Hippocampal formation (tissue), 2 donors: ENCODE measurements at places on chromosomes 3 and 15.

- no peak for DNase-seq
Observed at GRCh38 chr3:154973851-154974250, 106.3 kb upstream of the MME start.

GRCh38 chr3:133479895-133480669 lies 80.2 kb downstream of the BFSP2 start:
- no peak for DNase-seq

DNA sequence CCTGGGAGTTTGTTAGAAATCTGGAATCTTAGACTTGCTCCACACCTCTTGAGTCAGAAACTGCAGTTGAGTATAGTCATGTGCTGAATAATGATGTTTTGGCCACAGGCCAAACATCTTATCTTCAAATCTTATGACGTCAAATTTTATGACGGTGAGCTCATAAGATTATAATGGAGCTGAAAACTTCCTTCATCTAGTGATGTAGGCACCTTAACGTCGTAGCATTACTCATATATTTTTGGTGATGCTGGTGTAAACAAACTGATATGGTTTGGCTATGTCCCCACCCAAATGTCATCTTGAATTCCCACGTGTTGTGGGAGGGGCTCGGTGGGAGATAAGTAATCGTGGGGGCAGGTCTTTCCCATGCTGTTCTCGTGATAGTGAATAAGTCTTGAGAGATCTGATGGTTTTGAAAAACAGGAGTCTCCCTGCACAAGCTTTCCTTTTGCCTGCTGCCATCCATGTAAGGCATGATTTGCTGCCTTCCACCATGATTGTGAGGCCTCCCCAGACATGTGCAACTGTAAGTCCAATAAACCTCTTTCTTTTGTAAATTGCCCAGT lies 268.0 kb upstream of the PROK2 start:
- DNase-seq: no peak

GRCh38 chr3:114308830-114309229 lies 15.0 kb downstream of the TIGIT start:
- no peak for DNase-seq

DNA sequence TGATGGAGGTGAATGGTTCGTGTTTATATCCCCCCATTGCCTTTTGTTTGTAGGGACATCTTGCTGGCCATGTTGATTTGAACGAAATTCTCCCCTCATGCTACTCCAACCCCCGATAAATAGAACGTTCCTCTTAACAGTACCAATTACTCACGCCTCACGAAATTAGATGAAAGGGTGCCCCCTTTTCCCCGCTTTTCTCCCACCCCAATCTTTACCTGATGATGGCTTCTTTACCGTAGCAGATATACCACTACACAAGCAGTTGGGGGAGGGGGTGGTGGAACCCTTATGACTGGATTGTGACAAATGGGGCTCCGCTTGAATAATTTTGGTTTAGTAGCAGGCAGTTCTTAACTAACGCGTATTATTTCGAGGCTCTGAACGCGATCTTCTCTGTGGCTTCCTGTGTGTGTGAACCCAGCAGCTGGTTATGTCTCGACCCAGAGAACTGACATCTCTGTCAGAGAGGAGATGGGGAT lies 1.1 kb downstream of the PIAS1 start:
- DNase-seq: peak; percentile 22

DNA sequence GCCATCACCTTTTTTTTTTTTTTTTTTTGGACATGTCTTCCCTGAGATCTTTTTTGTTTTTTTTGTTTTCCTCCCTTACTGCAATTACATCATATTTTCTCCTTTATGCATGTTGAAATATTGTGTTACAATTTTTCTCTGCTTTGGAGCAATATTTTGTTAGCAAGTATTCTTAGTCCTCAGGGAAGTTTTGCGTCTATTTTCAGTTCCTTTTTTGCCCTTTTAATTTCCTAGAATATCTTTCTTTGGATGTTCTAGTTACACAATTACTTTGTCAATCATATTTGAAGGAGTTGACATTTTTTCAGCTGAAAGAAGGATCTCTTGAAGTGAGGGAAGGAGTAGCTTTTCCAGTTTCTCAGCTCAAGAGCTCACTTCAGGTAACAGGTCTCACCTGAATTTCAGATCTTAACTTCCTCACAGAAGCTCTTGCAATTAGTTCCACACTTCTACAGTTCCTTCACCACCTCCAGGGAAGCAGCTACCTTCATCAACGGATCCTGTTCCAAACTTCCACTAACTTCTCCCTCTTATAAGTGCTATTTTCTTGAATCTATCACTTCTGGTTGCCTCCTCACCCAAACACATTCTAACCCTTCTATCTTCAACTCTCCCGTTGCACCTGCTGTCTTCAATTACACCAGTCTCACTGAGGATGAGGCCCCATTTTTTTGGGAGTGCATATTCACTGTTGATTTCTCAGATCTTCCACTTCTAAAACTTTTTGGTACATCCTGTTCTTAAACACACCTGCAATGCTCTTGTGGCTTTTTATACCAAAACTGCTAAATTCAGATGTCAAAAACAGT lies 57.8 kb upstream of the CPOX start:
- DNase-seq: no peak

GRCh38 chr3:168077091-168077490 lies 18.6 kb downstream of the GOLIM4 start:
- DNase-seq: no peak

GRCh38 chr15:77115179-77115578 lies 44.3 kb upstream of the TSPAN3 start:
- DNase-seq: no peak

- DNase-seq: no peak
Observed at GRCh38 chr15:90106522-90107117, 4.4 kb upstream of the IDH2 start.

DNA sequence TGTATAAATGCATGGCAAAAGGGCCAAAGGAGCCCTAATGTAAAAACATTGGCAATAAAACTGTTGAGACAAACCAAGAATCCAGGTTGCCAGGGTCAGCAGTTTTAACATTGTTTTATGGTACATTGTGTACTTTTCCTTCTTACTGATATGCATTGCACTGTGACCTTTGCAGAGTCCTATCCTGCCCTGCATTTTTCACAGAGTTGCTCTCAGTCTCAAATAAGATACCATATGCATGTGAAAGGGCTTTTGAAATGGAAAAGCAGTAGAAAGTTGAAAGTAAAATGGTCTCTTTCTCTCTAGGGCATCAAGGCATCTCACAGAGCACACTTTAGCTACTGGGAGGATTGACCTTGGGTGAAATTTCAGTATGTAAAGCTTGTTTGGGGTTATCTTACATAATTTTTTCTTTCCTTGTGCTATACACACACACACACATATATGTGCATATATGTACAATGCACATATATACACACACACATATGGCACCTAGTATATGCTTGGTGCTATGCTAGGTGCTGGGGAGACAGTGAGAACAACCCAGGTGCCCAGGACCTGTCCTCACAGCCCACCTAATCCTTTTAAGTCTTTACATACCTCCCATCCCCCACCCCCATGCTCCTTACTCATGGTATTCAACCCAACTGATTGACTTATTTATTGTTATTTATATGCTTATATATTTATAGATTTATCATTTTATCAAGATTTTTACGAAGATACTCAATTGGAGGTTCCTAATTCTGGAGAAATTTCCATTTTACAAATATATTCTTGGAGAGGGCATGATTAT lies 1.2 kb upstream of the PPP2R3A start:
- DNase-seq: no peak

GRCh38 chr3:102791641-102792589 lies 357.1 kb downstream of the ZPLD1 start:
- DNase-seq: no peak

GRCh38 chr3:160757233-160758106 lies 1.4 kb downstream of the PPM1L start:
- DNase-seq: no peak

GRCh38 chr15:95715906-95716656 lies 614.4 kb upstream of the NR2F2 start:
- no peak for DNase-seq

- DNase-seq: peak; percentile 44
Observed at GRCh38 chr3:170470063-170471016, 51.7 kb downstream of the CLDN11 start.

DNA sequence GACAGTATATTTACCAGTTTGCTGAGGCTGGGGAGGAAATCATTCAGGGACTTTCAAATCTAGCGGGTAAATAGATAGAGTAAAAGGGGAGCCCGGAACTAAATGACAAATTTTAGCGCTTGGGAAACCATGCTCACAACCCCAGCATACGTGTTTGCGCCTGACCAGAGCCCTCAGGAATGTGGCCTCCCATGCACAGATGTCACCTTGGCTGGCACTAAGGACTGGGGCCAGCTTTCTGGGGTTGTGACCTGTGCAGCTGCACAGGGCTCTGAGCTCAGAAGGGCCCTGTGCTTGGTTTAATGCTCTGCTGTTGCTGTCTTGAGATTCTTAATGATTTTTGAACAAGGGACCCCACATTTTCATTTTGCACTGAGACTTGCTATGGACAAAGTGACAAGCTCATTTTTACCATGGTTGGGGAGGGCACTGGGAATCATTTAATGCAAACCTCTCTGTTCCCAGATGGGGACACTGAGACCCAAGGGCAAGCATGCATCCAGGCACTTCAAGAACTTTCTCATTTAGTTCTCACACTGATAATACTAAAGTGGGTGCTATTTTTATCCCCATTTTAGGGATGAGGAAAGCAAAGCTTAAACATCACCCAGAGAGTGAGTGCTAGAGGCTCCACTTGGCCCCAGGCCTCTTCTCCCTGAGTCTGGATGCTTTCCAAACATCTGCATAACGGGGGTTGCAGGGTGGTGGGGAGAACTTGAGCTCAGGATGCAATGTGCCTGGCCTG lies 44.1 kb upstream of the FAM107A start:
- DNase-seq: no peak

DNA sequence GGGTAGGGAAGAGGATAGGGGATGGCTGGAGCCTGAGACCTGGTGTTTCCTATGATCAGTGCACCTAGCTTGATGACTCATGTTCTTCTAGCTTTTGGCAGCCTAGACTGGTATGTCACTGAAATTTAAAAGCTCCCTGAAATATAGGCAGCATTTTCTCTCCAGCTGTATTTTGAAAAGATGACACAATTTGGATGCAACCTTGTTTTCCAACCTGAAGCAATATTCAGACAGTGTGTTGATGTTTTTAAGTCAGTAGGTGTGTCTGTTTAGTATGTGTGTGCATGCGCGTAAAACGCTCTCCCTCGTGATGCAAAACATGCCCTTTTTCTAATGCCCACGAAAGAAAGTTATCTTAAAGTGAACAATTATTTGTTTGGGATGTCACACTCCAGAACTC lies 58.5 kb downstream of the RPL22L1 start:
- DNase-seq: no peak

DNA sequence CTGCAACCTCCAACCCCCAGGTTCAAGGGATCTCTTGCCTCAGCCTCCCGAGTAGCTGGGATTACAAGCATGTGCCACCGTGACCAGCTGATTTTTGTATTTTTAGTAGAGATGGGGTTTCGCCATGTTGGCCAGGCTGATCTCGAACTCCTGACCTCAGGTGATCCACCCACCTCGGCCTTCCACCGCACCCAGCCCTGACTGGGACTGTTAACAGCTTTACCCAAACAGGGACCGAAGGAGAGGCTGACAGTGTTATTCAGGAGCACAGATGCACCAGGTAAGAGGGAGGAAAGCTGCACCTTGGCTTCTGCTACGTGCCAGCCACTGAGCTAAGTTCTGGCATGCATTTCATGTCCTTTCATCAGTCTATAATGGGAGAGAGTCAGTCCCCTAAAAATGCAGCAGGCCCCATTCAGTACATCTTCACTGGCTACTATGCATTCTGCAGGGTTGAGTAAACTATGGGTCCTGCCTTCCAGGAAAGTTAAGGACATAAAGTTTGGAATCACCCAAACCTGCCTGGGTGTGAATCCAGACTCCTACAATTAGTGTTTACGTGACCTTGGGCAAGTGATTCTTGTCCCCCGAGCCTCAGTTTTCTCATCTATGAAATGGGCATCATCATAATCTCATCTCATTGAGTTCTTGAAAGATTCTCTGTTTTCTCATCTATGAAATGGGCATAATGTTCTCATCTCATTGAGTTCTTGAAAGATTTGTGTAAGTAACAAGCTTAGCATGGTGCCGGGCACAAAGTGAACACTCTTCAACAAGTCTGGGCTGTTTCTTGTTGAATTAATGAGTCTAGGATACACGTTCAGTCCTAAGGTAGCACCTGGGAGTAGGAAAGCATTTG lies 82.2 kb downstream of the CPN2 start:
- DNase-seq: no peak
